ENCODE measurements at places on chromosomes 6 and 20.

GRCh38 chr20:45908084-45908483 is 3.9 kb downstream of the PLTP start:
- DNase-seq = no peak

- no peak for DNase-seq
These were observed 79.9 kb downstream of the THBS2 start for GRCh38 chr6:169173532-169174268.

DNA sequence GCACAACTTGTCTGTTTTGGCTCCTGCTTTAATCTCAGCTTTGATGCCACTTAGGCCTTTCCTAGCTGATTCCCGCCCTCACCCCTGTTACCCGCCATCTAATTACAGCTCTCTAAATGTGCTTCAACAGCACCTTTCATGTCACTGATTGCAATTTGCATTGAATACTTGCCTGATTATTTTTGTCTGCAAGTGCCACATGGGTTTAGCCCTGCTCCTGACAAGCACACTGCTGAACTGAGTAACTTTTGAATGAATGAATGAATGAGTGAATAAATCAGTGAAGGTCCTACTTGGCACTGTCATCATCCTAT is 591 bp upstream of the DCBLD1 start:
- no peak for DNase-seq

GRCh38 chr6:44201638-44202303 is 15.0 kb upstream of the MYMX start:
- DNase-seq = no peak

DNA sequence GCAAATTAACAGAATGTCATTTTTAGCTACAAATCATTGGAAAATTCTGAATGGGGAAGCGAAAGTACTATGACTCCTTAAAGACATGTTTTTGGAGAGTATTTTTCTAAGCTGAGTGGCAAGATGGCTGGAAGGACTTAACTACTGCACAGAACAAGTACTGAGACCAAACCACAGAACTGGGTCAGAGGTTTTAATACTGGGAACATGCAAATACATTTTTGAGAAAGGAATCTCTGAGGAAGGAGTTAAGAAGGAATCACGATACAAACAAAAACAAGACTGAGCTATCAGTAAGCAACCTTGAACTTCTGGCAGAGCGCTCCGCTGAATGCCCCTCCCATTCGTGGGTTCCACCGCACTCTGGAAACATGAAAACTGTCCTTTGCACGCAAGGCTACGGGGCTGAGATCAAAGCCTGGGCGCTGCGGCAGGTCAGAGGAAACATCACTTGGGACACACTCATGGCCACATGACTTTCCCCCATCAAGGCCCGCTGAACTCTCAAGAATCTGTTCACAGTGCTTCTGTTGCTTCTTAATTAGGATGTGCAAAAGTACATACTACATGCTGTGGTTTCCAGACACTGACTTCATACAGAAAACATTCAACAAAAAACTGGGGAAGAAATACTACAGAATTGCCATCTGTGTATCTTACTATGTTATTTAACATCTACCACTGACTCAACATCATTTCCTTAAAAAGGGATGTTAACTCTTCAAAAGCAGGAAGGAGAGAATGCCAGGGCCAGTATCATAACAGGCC is 27.8 kb downstream of the SLC23A2 start:
- DNase-seq = peak; percentile 18

DNA sequence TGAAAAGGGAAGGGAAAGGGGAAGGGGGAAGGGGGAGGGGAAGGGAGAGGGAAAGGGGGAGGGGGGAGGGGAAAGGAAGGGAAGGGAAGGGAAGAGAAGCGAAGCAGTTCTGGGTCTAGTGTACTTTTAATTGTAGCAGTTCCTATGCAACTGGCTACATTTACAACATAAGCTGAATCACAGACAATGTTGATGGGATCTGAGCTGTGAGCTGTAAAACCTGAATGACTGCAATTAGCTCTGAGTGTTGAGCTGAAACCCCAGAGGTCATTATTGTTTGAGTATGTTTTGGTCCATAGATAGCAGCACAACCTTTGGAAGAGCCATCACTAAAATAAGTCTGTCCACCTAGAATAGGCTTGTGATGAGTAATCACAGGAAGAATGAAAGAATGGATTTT is 7.2 kb upstream of the ABHD12 start:
- no peak for DNase-seq

DNA sequence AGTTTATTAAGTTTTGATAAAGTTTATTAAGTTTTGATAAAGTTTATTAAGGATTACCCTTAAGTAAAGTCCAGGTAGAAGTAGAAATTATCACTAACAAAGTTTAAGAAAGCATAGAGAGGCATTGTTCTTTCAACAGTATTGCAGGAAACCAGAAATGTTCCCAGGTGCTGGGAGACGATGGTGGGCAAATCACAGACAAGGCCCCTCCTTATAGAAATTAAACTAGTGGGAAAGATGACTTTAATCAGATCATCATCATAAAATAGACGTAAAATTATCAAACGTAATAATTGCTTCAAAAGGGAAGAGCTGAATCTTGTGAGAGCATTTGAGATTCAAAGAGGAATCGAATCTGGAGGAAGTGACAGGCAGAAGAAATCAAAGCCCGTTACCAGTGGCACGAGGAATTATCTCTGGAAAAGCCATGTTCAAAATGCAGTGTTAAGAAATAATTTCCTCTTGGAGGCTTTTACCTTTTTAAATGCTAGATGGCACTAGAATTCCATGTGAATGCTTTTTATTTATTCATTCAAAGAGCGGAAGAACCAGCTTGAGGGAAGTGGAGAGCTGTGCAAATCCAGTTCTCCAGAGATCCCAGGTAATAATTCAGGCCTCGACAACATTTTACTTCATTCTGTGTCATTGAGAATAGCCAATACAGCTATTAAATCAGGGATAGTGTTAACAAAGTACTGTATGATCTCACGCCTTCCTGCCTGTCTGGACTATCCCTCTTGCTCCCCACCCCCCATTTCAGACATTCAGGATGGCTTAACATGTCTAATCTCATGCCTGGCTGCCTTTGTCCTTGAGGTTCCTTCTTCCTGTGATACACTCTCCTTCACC is 1.0 kb upstream of the APMAP start:
- no peak for DNase-seq

DNA sequence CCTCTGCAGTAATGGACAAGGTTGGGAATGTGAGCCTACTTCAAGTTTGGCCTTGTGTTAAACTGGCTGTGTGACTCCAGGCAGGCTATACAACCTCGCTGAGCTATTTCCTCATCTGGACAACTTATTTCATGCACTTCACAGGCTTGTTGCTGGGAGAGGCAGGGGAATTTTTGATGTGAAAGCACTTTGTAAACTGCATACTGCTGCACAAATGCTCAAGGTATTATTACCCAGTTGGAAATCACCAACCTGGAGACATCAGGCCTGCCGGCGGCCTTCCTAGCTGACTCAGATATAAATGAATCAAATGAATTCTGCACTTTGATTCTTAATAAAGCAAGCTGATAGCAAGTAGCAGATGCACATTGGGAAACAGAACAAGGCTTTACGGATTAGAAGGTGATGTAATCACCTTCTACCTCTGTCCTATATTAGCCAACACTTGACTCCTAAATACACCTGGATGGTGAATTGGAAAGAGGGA is 10.1 kb downstream of the JARID2 start:
- no peak for DNase-seq

DNA sequence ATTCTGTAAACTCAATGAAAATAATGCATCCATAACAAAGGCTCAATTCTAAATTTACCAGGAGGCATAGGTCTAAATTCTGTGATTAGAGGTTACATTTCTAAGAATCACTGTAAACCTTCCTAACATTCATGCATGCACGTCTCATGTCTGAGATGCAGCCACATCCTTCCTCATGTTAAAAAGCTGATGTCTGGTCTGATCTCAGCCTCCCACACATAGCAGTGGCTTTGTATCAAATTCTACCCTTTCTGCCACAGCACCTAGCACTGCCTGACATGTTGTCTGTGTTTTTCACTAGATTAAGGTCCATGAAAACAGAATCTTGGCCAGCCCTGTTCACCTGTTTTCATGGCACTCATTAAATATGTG is 171.1 kb downstream of the WDR27 start:
- no peak for DNase-seq

- peak; percentile 25 for DNase-seq
These were observed 6.7 kb downstream of the MTCH1 start for GRCh38 chr6:36979347-36979742.

GRCh38 chr6:166558156-166559005 is 28.1 kb downstream of the RAMACL start:
- no peak for DNase-seq

- no peak for DNase-seq
These were observed 58.7 kb downstream of the PDSS2 start for GRCh38 chr6:107400616-107401147.

DNA sequence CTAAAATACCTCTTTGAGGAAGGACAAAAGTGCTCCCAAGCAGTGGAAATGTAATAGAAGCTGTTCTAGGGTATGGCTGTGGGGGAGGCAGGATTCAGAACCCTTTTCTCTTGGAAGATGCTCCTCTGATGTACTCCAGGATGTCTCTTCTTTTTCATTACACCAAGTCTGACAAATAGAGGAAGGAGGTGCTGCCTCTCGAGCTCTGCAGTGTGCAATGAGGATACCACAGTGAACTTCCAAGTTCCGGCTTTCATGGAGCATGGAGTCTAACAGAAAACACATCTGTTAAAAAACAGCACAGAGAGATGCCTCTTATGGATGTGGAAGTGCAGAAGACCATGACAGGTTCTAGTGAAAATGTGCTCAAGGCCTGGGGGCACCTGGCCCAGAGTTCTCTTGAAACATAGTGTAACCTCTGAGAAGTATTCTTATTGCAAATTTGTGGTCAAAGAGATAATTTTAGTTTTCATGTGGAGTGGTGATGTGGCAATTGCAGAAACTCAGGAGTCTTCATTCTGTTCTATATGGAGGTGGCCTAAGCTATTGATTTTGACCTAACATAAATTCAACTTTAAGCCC is 362.0 kb upstream of the CITED2 start:
- DNase-seq = no peak

GRCh38 chr6:74199215-74199915 is 503.4 kb downstream of the CD109 start:
- no peak for DNase-seq

GRCh38 chr6:149889326-149889725 is 8.6 kb downstream of the RAET1E start:
- DNase-seq = no peak

DNA sequence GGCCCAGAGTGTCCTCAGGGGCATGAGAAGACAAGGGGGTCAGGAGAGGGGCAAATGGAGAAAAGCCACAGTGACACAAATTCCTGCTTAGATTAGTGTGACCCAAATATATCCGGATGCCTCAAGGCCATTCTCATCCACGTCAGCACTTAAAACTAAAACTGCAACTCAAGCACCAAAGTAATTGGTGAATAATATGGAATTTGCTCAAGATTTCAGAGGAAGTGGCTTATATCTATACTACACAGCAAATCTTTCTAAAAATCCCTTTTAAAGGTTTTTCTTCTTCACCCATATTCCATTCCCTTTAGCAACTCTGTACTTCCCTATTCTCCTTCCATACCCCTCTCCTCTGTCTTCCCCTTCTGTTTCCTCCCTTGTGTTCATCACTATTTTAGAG is 15.2 kb downstream of the DEF6 start:
- DNase-seq = no peak

DNA sequence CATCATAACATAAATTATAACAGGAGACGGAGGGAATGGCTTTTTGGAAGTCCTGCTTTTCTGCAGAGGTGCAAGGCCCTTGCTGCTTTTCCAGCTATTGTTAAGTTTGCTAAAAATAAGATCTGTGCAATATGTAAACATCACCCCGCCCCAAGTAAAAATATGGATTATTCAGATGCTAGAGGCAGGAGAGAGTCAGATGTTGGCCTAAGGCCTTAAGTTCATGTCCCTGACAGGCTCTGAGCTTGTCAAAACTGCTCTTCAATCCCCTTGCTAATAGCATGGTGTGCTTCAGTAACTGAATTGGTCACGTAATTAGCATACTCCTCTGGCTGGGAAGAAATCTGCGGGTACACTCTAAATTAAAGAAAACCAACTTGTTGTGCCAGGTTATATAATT is 147.5 kb downstream of the BMP2 start:
- no peak for DNase-seq

GRCh38 chr20:7897781-7898364 is 42.4 kb downstream of the HAO1 start:
- no peak for DNase-seq

DNA sequence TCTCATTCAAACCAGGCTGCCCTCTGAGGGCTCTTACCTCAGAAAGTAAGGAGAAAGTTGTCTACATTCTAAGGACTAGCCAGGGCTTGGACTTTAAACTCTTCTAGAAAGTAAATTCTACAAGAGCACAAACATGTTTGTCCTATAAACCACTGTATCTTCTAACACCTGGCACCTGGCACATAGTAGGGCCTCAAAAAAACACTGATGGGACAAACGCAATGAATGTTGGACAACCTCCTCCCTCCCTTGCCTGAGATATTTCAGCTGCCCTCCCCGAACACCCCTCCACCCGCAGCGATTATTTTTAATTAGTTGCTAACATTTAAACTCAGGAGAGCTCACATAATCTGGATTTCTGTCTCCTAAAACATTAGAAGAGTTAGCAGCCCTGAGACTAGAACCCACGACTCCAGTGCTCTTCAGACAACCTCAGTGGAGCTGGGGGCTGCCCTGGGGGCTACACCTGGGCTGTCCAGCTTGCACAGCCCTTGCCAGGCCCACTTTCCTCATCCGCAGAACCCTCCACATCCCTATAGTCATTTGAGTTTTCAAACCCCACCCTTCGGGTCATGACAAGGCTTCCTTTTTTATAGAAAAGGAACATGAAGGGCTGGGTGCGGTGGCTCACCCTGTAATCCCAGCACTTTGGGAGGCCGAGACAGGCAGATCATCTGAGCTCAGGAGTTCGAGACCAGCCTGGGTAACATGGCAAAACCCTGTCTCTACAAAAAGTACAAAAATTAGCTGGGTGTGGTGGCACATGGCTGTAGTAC is 4.9 kb downstream of the HCK start:
- no peak for DNase-seq

GRCh38 chr20:57791178-57791962 is 81.6 kb upstream of the PMEPA1 start:
- no peak for DNase-seq

- DNase-seq = no peak
These were observed 272.5 kb upstream of the SGK1 start for GRCh38 chr6:134590449-134590848.

Data from stimulated activated CD4-positive, alpha-beta T cell treated with anti-CD3 and anti-CD28 coated beads, Interleukin-4, amount 100 ng/mL, for 1 hour (primary cell).